Adipocyte (in vitro differentiated cells): ENCODE measurements at places on chromosomes 5 and 9.
A peak's percentile ranks its signal among the peaks of the same experiment; 100 is the strongest.

DNA sequence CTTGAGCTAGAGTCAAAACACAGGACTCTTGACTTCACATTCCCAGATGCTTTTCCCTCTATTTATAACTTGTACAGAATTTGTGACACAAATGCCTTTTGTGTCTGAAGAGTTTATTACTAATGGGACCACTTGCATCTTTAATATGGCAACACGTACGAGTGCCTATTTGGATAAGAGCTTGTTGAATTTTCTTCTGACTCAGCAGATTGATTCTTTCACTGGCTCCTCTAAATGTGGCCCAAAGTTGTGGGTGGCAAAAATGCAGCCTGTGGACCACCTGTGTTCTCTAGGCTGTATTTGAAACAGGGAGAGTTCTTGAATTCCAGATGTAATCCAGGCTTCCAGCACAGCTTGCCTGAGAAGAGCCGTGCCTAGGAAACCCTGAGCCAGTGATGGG, 34.1 kb upstream of the ERCC6L2 start:
- no peak for DNase-seq

GRCh38 chr5:109900911-109901627, 211.3 kb downstream of the MAN2A1 start:
- DNase-seq = no peak

GRCh38 chr5:40962207-40962955, 53.1 kb downstream of the C7 start:
- no peak for DNase-seq

DNA sequence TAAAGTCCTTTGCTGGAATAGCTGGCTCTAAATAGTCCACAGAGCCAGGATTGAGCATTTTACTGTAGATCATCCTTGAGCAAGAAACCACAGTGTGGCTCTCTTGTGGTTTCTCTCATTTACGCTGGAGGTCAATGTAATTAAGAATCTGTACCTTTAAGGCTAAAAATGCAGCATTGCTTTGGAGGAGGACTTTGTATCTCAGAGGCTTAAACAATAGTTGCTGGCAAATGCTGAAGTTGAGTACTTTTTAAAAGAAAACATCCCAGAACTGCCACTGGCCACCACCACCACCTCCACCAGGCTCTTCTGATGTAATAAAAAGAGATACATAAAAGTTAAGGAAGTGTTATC, 177.3 kb upstream of the ADAMTSL1 start:
- DNase-seq = peak; percentile 30

DNA sequence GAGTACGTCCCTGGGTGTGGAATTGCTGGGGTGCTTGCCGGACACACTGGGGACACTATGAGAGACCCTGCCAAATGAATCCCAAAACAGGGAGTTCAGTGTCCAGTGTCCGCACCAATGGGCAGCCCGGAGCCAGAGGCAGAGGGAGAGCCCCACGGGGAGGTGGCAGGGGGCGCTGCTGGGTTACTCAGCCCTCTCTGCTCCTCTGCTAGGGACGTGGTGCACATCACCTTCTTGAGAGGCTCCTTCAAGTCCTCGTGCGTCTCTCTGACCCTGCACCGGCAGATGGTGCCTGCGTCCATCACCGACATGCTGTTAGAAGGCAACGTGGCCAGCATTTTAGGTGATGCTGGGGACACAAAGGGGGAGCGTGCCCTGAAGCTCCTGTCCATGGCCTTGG, 20.8 kb downstream of the STKLD1 start:
- DNase-seq = no peak

DNA sequence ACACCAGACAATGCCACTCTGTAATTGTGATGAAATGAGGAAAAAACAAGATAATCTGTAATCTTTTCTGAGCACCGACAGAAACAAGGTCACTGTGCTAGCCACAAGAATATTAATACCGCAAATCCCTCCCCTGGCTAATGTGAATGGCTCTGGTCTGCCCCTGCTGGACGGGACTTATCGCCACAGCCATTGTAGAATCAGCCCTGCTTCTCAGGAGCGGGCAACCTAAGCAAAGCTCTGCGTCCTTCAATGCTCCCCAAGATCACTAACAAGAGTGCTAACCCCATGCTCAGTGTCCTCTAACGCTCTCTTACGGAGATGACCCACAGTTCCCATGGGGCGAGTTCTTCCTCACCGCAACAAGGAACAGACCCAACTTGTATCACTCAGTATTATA, 42.7 kb downstream of the OR2V1 start:
- peak; percentile 19 for DNase-seq

- DNase-seq = no peak
Measured at GRCh38 chr9:114093031-114093471, 6.0 kb downstream of the KIF12 start.

GRCh38 chr9:1492156-1492555, 442.0 kb downstream of the DMRT2 start:
- no peak for DNase-seq

DNA sequence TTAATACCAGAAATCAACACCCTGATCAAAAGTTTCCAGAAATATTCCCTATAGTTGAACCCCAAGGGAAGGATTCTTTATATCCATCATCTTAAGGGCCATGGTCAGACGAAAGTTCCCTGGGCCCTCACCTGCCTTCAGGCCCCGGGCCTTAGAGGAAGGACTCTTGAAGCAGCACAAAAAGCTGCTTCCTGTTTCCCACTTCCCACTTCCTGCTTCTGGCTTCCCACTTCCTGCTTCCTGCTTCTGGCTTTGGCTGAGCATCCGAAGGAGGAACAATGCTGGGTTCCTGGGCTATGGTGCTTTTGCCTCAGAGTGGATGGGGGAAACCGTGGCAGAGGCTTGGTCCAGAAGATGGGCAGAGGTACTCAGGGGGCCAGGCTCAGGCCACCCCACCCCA, 25.8 kb upstream of the DAP start:
- no peak for DNase-seq

DNA sequence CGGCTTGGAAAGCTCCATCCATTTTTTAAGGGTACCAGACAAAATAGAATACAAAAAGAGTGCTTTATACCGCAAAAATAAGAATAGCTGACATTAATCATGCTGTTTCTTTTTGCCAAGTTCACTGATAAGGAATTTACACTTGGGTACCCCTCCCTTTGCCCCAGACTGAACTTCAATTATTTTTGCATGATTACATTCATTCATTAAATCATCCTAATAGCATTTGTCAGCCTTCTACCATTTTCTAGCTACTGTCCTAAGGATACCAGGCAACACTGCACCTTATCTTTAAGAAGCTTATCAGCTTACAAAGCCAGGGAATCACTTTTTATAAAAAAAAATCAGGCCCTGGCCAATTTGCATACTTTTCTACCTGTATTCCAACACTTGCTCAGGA, 48.4 kb downstream of the YIPF5 start:
- DNase-seq = no peak

GRCh38 chr5:42989190-42989589, 50.9 kb downstream of the ANXA2R start:
- DNase-seq = no peak
